ENCODE measurements at places on chromosomes 5 and 9. TPM values are rescaled to one million over a fixed set of nuclear protein-coding genes. Genes with fewer than 3 reads are reported as not detected.

- DNase-seq, result no peak
Measured at GRCh38 chr9:123048748-123049147, 15.3 kb downstream of the GPR21 start.

DNA sequence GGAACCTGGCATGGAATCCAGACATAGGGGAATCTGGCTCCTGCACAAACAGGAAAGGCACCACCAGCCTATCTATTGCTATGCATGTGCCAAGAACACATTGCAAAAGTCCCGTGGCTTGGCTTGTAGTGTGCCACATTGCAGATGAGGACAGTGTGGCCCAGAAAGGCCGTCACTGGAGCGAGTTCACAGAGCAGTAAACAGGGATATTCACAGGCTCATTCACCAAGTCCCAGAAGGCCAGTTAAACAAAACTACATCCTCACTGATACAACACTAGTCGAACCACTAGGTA is 39.6 kb upstream of the TRIM32 start:
- no peak for DNase-seq

Gene SPINK4
- total RNA-seq, result not detected

Gene FOXD4L3
- not detected for total RNA-seq

- DNase-seq, result no peak
Measured at GRCh38 chr5:29304545-29304944, 1888.9 kb upstream of the CDH6 start.

DNA sequence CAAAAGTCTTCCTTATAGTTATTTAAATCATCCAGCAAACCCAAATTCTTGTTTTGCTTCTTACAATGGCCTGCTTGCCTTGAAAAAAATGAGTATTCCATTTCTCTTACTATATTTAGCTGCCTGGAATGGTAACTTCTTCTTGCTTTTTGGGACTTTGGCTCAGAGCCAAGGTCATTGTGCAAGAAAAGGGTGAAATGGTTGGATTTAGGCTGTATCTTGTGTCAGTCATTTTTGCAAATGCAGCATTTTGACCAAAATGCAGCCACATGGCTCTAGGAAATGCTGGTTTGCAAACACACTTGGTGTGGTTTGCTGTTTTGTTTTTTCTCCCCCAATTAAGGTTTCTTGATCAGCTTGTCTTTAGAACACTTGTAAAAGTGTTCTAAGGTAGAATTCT is 133.3 kb upstream of the ELL2 start:
- no peak for DNase-seq

DNA sequence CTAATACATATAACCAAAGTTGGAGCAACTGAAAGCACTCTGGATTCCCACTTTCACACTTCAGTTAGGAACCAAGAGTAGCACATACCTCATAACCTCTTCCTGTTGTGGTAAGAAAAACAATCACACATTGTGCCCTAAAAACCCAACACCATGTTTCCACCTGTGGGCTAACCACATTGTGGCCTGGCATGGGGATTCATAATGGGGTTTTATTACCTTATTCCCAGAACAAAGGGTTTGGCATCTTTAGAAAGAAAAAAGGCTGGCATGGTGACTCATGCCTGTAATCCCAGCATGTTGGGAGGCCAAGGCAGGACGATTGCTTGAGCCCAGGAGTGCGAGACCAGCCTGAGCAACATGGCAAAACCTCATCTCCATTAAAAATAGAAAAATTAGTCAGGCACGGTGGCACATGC is 60.6 kb downstream of the HSD17B3 start:
- no peak for DNase-seq

Gene PCDH12
- total RNA-seq, result not detected

DNA sequence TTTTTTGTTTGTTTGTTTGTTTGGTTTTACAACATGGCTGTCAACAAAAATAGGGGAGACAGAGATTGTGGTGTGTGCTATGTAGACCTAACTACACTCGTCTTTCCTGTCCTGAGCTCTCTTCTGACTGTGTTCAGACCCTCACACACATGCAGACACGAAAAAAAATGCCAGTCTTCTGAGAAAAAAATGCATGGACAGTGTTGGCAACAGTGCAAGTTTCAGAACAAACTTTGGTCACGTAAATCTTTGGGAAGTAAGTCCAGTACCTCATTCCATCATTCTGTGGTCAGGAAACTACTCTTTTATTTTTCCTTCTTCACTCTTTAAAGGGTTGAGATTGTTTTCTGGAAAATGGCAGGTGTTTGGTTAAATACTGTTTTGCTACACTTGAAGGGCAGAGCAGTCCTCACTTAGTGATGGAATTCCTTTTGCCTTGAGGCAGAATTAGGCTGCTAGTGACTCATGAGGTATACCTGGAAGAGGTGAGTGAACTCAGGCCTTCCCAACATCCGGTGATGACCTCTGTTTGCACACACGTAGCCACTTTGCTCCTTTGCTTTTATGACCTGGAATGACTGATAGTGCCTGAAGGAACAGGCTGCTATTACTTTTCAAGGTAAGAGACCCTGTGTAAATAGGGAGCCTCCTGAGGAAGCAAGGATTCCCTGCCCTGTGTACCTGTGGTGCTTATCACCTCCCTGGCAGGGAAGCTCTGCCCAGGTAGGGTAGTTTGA is 81.6 kb upstream of the TNFAIP8 start:
- no peak for DNase-seq

GRCh38 chr9:121634329-121635261 is 16.8 kb upstream of the DAB2IP start:
- no peak for DNase-seq

Gene TMEM174
- not detected for total RNA-seq

Gene PDZD2
- total RNA-seq, result 0.10 TPM

DNA sequence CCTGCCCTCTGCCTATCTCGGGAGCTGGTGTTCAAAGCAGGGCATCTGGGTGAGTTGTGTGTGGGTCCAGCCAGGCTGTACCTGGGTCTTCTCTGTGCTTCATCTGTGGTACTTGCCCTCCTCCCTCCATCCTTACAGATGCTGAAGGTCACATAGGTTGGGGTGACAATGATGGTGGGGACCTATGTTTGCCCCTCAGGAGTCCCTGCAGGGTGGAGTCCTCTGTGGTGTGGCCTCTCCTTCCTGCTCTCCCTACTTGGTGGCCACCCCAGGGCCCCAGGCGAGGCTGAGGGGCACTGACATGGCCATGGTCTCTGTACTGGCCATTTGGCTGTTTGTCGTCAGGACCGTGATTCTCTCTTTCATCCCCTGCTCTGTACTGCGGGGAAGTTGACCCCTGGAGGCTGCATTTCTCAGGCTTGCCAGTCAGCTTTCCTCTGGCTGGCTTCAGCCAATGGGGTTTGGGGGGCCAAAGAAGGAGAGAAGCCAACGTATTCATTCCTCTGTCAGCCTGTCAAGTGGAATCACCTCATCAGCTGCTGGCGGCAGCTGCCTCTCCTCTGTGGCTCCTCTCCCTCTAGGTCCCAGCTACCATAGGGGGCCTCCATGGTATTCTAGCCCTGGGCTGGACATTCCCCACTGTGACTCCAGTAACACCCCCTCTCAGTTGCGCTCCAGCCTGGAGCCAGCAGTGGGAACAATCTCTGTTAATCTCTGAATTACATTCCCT is 4.6 kb downstream of the DCANP1 start:
- DNase-seq, result no peak

- no peak for DNase-seq
Measured at GRCh38 chr5:39057734-39058133, 16.5 kb downstream of the RICTOR start.

DNA sequence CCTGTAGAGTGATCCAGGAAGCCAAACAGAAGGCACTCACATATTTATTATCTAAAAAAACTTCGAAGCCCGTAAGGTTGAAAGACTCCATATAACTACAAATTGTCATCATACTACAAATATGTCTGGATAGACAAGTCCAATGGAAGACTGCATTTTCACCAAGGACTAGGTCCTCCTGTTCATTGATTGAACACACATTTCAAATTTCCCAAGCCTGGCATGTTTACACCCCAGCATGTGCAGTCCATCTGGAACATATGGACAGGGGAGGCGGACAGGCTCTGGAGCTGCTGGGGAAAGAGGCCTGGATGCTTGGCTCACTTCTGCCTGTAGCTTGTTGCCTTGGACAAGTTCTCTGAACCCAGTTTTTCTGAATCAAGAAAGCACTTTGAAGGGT is 378.7 kb downstream of the ENC1 start:
- DNase-seq, result no peak

GRCh38 chr5:32942225-32942989 is 231.3 kb downstream of the NPR3 start:
- DNase-seq, result peak; percentile 22

DNA sequence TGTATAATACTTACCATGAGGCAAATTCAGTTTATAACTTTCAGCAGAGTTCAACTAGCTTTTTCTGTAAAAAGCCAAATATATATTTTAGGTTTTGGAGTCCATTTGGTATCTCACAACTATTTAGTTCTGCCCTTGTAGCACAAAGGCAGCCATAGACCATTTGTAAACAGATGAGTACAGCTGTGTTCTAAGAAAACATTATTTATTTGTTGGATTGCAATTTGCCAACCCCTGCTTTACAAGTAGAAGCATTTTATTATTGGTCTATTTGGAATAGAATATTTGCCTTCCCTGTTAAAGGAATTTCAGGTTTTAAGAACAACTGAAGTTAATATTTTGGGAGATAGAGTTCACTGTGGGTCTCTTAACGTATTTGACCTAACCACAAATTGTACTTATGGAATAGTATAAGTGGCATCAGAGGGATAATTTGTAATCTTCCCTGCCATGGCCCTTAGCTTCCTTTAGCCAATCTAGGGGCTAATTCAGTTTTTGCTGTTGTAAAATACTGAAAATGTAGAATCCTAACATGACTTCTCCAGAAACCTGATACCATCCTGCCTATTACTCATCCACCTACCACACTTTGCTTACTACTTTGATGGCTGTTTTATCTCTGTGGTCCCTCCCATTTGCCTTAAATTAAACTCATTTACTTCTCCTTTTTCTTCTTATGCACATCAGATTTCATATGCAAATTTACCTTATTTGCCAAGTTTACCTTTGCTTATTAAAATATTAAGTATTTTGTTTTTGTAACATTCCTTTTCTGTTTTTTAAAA is 109.2 kb downstream of the DMXL1 start:
- no peak for DNase-seq

Gene LMNB1
- total RNA-seq, result 122 TPM

Gene BARX1
- 81.2 TPM for total RNA-seq

DNA sequence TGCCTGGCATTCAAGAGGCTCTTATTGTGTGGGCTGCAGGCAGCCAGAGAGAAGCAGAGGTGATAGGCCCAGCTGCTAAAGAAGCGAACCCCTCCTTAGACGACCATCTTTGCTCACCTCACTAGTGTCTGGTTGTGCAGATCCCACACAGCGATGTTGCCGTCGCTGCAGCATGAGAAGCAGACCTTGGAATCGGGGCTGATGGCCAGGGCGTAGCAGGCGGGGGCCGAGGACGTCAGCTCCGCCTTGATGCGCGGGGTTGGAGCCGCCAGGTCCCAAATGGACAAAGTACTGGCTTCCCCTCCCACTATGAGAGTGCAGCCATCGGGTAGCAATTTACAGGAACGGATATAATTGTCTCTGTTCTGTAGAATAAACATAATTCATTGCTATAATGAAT is 98.7 kb downstream of the TLE1 start:
- no peak for DNase-seq

DNA sequence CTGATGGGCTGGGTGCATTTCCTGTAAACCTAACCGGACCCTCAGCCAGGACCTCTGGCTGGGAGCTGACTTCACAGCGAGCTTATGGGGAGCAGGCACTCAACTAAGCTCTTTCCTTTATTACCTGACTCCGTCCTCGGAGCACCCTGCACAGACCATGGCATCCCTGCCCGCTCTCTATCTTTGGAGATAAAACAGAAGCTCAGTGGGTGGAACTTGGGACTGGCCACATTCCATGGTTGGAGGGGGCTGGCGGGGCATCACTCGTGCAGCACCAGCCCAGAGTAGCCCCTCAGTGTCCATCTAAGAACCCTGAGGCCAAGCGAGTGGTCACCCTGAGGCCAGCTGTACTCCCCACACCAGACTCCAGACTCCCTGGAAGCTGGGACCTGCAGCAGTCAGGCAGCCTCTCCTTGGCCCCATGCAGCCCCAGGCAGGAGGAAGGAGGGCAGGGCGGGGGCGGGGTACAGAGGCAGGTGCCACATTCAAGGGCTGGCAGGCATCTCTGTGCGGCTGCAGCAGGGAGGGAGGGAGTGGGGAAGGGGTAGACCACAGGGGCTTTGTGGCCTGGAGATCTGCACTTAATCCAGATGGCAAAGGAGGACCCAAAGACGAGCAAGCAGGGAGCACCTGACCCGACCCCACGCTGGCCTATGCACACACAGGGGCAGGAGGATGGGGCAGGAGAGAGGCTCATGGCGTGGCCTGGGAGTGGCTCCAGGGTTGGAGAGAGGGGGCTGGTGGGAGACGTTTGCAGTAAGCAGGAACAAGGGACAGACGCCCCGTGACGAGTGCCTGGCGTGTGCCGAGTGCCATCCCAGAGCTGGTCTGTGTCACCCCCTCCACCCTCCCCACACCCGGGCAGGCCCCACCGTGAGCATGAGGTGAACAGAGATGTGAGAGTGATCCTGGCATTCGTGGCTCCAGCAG is 26.1 kb downstream of the GLT6D1 start:
- DNase-seq, result no peak

- no peak for DNase-seq
Measured at GRCh38 chr5:123690821-123691220, 178.8 kb downstream of the CSNK1G3 start.

DNA sequence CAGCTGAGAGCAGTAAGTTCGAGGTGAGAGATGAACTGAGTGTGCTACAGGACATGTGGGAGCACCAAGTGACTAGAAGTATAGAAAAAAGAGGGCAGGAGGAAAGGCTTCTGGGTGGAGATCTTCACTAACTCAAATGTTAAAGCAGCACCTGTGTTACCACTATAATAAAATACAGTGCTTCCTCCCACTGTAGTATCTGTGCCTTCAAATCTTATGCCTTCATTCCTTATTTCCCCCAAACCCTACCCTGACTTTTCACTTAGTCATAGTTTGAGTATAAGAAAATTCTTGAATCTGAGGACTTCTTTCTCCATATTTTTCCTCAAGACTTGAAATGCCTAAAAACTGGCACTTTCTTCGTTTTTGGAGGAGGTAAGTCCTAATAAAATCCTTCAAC is 61.8 kb downstream of the ALDH1A1 start:
- DNase-seq, result no peak

- no peak for DNase-seq
Measured at GRCh38 chr9:127863191-127863621, 8.7 kb upstream of the ENG start.

Gene EQTN
- total RNA-seq, result not detected

GRCh38 chr9:120832807-120833206 is 9.9 kb downstream of the PSMD5 start:
- no peak for DNase-seq

- no peak for DNase-seq
Measured at GRCh38 chr9:89986190-89986589, 381.4 kb downstream of the GADD45G start.
